Sigmoid colon (tissue), 7 donors: ENCODE measurements at places on chromosomes 7 and 10. TPM values are rescaled to one million over a fixed set of nuclear protein-coding genes. Genes with fewer than 3 reads are reported as not detected.

GRCh38 chr7:8594115-8594514 is 160.7 kb downstream of the NXPH1 start:
- no peaks in the 10 kb centered on the region for H3K36me3 ChIP-seq
- H3K4me3 ChIP-seq: no peak overlapping the region
- no peaks in the 10 kb centered on the region for H3K4me1 ChIP-seq
- H3K27ac ChIP-seq: no peak overlapping the region
- no peak for DNase-seq

DNA sequence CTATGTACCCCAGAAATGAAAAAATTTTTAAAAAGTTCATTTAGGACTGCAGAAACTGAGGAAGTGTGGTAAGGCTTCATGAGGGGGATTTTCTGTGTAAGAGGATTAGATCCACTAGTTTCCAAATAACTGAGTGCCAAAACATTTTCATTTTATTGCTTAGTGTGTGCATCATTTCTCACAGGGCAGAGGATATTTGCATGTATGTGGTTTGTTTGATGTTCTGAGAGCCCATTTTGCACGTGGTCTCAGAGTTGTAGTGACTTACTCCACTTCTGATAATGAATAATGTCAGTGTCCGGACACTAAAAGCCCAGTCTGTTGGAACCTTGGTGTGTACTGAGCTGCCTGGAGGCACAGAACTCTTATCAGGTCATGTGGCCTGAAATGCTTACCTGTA is 299.9 kb downstream of the AUTS2 start:
- H3K4me3 ChIP-seq: no peak overlapping the region
- H3K27me3 ChIP-seq: no peaks in the 10 kb centered on the region
- no peak for DNase-seq

The ACSL5 gene
- 15.6 TPM for polyA plus RNA-seq

The GPER1 gene
- 3.5 TPM for polyA plus RNA-seq
